Right cardiac atrium (tissue), 5 donors: ENCODE measurements at places on chromosomes 2 and 18. TPM values are rescaled to one million over a fixed set of nuclear protein-coding genes. Genes with fewer than 3 reads are reported as not detected.

The POTEJ gene
- 2.4 TPM for total RNA-seq

The NLRC4 gene
- 1.9 TPM for total RNA-seq

The TUBA3D gene
- total RNA-seq, result 14.8 TPM

The CPLX4 gene
- not detected for total RNA-seq

The FOXD4L1 gene
- not detected for total RNA-seq

The GULP1 gene
- total RNA-seq, result 11.0 TPM

The DSG3 gene
- not detected for total RNA-seq

The SLC9A4 gene
- not detected for total RNA-seq

GRCh38 chr18:58996131-58996641 lies 131.5 kb downstream of the ZNF532 start:
- DNase-seq, result peak; percentile 74

DNA sequence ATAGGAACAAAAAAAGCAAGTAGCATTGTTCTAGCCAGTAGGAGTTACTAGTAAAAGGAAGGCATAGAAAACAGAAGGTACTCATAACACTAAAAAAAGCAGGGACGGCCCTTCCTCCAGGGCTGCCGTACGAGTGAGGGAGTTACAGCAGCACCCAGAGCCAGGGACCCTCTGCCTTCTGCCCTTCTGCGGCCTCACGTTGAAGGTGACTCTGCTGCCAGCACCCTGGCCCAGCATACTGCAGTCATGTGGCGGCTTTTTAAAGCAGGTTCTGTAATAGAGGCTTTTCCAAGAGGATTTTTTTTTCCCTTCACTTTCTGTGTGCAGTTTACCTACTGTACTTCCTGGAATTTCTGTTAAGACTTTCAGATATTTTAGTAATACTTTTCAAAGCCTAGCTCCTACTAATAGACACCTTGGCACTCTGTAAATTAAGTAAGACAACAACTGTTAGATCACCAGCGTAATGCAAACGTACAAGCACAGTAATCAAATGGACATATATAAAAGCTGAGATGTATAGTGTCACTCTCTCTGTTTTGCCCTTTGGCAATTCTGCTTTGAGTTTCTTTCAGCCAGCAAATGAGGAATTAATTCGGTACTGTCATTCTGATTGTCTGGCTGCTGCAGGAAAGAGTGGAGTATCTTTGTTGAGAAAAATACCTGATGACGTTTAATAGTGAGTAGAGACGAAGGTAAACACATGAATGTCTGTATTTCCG lies 161.5 kb downstream of the PTGR3 start:
- no peak for DNase-seq

DNA sequence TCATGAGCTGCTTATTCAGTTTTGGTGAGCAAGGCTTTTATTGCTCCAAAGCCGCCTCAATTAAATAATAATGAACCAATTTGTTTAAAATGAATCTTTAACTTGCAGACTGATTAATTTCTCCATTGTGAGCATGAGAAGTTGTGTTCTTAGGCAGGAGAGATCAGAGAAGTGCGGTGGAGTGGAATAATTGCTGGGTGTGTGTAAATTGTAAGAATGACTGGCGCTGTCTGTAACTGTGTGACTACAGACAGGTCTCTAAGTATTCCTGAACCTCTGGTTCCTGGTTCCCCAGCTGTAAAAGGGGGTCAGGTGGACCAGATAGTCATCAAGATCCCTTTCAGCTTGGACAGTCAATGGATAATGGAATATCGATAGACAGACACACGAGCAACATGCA lies 98.0 kb upstream of the EFEMP1 start:
- no peak for DNase-seq

GRCh38 chr2:183951630-183952029 lies 646.7 kb upstream of the ZNF804A start:
- DNase-seq, result no peak

DNA sequence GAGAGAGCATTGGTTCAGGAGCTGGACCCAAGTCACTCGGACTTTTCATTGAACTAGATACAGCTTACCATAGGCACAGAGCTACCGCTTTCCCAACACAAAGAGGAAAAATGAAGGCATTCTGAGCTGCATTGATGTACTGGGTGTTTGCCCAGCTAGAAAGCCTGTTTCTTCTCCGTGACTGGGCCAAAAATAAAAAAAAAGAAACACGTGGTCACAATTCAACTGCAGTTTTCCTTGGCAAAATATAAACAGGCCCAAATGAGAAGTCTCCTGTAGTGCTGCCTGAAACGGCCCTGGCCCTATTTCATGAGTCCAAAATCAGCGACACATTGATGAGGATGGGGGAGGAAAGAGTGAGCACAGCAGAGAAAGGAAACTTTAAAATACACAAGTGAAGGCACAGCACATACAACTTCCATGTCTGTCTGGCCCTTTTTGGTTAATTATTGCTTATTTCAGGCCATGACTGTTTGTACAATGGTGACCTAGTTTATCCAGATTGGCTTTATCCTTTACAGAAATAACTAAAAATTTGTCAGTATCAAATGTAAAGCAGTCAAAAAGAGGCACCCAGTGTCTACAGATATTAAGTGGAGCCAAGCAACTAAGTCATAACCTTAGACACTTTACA lies 179.7 kb downstream of the ICOS start:
- DNase-seq, result no peak

GRCh38 chr2:238747557-238747956 lies 100.3 kb upstream of the TWIST2 start:
- DNase-seq, result no peak

- no peak for DNase-seq
These were observed 373.1 kb upstream of the NETO1 start for GRCh38 chr18:73240899-73241298.

DNA sequence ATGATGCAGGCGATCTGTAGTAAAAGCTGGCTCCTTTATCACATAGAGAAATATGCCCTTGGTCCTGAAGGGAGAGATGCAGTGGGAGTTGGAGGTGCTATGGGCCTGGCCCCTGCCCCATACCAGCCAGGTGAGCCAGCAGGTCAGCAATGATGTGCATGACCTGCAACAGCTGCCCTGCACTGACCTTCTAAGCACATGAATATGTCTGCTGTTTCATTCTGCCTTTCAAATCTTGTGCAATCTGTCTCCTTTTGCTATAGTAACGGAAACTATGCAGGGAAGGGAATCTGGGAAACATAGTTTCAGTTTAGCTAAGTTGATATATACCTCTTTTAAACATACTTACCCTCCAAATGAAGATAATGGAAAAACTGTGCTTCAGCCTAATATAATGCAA lies 235.2 kb downstream of the TDRD15 start:
- DNase-seq, result no peak

GRCh38 chr2:42849311-42849710 lies 56.9 kb upstream of the HAAO start:
- DNase-seq, result no peak

DNA sequence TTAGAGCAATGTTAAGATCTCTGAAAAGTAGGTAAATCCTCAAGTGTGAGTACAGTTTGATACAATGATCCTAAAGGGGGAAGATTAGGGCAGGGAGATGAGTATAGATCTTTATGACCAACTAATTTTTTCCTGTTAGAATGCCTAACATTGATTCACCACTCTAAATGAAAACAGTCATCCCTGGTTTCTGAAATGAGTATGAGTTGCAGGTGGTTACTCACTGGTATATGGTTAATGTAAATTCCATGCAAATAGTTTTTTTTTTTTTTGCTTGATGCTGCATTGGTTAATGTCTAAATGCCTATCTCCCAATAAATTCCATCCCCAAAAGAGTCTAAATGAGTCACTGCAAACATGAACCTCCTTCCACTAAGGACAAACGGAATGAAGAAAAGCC lies 55.0 kb upstream of the SERPINB2 start:
- DNase-seq, result no peak

DNA sequence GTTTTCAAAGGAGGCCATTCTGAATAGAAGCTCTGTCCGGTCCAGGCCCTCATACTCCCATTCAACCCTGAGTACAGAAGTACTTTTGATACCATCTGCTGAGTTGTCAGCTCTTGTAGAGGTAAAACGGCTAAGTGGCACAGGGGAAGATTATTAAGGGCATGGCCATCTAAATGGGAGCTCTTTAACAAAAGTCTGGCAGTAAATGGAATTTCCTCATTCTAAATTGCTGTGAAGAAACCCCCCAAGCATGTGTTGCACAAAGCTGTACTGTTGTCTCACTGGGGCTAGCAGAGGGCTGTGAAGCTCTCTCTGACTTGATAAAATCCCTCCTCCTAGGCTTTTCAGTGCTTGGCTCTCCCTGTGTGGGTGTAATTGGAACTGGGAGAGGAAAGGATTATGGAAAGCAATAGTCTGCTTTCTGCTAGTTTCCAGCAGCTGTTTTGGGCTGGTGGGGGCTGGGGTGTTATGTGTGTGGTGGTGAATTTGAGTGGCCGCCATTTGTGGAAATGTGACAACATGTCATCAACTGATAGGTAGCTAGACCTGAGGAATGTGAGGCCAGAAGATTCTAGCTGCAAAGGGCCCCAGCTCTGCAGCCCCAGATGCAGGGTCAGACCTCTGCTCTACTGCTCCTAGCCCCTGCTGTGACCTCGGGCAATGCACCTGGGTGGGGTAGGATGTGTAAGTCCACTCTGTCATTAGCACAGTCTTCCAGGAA lies 65.1 kb downstream of the MAP4K4 start:
- DNase-seq, result no peak

DNA sequence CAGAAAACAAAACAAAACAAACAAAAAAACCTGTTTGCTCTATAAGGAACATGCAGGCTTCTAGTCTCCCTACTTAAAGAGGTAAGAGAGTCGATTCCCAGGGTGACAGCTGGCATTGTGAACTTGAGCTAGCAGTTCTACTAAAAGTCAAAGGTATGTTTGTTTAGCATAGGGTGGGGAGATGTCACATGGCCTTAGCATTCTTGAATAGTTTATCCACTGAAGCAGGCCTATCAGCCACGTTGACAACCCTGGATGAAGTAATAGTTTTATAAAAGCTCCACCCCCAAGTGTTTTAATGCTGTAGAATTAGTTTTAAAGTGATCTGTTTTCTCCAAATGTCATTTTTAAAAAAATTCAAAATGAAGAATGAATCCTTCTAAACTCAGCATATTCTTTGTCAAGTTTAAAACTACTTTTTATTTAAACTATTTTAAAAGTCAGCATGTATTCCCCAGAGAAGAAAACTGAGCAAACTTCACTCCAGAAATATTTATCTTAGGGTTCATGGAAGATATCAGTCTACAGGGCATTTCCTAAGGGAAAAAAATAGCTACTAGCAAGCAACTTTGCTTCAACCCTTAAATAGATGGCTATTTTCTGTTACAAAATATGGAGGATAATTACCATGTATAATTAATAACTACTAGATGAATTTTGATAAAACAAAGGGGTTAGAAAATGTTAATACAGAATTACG lies 1.7 kb downstream of the MYOM1 start:
- DNase-seq, result no peak

DNA sequence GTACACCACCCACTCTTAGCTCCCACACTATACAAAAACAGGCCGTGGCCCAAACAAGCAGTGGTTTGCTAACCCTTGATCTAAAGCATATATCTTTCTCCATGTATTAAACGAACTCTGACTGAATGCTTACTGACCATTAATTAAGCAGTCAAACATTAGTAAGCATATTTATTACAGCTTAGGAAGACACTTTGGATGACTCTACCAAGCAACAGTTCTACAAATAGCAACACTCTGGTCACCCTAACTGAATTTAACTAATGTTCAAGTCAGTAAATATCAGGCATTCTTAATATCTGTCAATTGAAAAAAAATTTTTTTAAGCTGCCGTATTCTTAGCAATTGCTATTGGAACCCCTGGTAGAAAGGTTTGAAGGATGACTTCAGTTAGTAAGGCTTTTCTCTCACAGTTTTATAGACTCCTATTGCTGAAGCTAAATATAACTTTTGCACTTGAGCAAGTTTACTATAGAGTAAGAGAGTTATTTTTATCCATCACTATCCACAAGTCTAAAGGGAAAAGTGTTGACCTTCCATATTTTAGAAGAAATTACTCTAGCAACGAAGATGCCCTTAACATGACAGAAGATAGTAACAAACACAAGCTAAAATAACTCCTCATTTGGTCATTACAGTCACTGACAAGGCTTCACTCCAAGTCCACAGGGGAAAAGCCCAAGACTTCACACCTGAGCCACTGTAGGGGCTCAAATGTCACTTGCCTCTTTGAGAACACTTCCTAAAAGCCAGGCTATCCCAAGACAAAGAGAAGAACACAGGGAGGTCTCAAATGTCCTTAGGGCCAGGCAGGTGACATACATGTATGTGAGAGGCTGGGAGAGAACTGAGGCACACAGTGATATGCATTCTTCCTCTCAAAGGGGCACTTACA lies 74.4 kb downstream of the RTN4 start:
- no peak for DNase-seq

GRCh38 chr2:8424997-8425900 lies 256.6 kb upstream of the ID2 start:
- DNase-seq, result peak; percentile 45

DNA sequence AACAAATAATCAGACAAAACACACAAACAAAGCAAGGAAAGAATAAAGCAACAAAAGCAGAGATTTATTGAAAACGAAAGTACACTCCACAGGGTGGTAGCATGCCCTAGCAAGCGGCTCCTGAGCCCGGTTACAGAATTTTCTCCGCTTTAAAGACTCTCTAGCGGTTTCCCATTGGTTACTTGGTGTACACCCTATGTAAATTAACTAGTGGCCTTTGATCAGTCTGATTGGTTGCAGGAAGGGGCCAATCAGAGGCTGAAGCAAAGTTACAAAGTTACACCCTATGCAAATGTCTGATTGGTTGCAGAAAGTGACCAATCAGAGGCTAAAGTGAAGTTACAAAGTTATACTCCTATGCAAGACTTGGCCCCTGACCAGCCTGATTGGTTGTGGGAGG lies 242.9 kb downstream of the LDLRAD4 start:
- DNase-seq, result no peak

- no peak for DNase-seq
These were observed 95.0 kb downstream of the DGKD start for GRCh38 chr2:233449081-233449901.

DNA sequence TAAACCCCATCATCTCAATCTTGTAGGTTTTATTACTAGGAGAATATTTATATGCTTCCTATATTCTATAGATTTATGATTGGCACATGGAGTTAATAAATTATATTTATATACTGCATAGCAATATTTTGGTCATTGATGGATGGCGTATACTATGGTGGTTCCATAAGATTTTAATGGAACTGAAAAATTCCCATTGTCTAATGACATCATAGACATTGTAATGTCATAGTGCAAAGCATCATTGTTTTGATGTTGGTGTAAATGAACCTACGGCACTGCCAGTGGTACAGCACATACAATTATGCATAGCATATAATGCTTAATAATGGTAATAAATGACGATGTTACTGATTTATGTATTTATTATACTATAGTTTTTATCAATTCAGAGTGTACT lies 1135.9 kb downstream of the CNTNAP5 start:
- DNase-seq, result no peak

DNA sequence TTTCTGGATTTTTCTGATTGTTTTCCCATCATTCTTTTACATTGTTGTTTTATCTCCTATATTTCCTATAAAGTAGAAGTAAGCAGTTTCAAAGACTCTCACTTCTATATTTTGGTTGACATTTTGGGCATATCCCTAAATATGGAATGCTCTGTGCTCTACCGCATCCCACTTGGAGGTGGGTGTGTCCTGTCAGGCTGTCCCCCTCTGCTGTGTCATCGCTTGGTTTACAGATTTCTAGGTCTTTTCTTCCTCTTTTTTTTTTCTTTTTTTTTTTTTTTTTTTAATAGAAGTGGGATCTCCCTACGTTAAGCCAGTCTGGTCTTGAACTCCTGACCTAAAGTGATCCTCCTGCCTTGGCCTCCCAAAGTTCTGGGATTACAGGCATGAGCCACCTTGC lies 13.3 kb downstream of the DGKD start:
- DNase-seq, result no peak

- DNase-seq, result no peak
These were observed 20.7 kb downstream of the RAMP1 start for GRCh38 chr2:237879991-237880560.

- no peak for DNase-seq
These were observed 61.0 kb downstream of the MAP3K20 start for GRCh38 chr2:173136599-173136998.
